ENCODE measurements at places on chromosomes 12 and 14.

GRCh38 chr12:124393831-124394230 lies 98.9 kb downstream of the RFLNA start:
- no peak for DNase-seq

GRCh38 chr12:10614056-10614370 lies 604 bp upstream of the MAGOHB start:
- DNase-seq = no peak

- DNase-seq = no peak
These were observed 241.5 kb downstream of the BCL11B start for GRCh38 chr14:99030454-99030853.

- DNase-seq = peak; percentile 67
These were observed at the start of gene MMP17 for GRCh38 chr12:131827961-131828534. TSS of gene MMP17 (plus strand) at chr12:131828393. CDS start at chr12:131828495, 102 bp downstream.

GRCh38 chr12:810671-811415 lies 58.5 kb downstream of the WNK1 start:
- no peak for DNase-seq

DNA sequence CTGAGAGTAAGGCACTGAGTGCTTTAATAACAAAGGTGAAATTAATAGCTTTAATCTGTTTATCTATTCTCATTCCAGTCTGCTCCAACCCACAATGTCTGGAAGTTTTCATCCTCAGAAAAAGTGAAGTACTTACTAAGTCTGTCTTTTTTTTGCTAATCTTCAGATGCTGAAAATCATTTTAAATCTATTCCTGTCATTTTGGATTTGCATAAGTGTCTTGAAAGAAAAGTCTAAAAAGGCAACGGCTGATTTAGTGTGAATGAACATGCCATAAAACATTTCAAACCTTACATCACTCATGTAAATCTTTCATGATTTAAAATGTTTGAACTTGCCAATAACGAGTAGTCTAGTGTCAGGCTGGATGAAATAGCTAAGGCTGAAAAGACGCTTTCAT lies 685.6 kb downstream of the RPS29 start:
- no peak for DNase-seq

- DNase-seq = no peak
These were observed 204.4 kb downstream of the SLC25A21 start for GRCh38 chr14:36967892-36968555.

DNA sequence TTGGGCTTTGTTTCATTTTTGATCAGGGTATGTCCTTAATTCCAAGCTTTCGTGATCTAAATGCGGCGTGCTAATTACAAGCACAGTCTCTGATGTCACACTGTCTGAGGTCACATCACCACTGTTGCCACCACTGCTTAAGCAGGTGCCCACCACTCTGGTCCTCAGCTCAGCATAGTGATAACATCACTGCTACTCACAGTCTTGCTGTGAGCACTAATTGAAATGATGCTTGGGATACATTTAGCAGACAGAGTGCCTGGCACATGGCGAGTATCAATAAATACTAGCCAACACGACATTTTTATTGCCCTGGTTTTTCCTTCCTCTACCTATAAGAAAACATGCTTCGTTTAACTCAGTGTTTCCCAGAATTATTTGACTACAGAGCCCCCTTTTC lies 7.9 kb downstream of the RILPL2 start:
- no peak for DNase-seq

DNA sequence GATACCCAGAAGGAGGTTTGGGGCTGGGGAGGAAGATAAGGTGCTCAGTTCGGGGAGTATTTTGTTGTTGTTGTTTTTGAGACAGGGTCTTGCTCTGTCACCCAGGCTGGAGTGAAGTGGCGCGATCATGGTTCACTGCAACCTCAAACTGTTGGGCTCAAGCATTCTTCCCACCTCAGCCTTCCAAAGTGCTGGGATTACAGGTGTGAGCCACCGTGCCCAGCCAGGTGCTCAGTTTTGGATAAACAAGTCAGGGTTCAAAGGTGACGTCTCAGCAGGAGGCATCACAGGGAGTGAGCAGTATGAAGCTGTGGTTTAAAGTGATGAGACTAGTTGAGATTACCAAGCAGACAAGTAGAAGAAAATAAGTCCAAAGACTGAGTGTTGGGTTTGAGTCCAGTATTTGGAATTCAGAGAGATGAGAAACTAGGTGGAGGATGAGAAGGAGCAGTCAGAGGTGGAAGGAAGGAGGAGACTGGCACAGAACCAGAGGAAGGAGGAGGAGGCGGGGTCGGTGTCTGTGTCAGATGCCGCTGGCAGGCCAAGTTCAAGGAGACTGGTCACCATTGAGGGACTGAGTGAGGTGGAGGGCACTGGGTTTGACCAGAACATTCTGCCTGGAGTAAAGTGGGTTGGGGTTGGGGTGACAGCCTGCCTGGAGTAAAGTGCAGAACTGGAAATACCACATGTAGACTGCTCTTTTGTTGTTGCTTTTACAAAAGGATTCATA lies 16.1 kb downstream of the SLC35E3 start:
- no peak for DNase-seq

DNA sequence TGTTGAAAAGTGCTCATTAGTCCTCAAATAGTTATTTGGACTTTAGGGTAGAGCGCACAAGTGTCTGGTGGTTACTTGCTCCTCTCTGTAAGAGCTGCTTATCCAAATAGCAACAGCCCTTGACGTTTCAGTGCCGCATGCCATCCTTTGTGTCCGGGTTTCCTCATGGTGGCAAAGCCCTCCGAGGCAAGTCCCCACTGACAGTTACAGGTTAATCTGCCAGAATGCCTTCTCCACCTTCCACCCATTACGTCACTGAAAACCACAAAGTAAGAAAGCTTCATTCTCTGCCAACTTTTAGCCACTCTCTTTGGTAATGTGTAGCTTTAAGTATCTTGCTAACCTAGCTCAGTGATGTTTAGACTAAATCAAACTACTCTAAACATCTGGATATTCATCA lies 78.6 kb downstream of the POLR3B start:
- no peak for DNase-seq

DNA sequence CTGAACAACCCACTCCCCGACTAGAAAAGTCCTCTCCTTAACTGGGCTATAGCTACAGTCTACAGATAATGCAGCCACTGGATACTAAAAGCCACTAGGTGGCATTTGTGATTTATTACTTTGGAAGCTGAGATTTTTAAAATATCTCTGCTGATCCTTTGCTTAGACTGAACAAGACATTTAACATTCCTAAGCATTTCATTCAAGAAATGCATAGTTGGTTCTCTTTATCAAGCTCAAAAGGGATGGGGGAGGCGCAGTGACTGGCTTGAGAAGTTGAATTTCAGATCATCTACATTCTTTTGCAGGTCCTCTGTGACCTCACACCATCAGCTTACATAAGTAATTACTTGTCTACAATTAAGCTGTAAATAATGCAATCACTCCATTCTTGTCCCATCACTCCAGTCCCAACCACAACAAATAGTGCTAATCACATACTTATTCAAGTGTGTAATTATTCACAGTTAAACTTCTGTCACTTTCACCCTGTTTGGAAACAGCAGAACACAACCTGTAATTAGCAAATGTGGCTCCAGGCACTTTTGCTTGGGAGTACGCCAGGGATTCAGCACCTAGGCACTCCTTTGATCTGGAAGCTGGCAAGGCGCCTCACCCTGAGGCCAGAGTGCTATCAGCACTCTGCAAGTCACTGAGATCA lies 203.6 kb downstream of the NOVA1 start:
- no peak for DNase-seq

DNA sequence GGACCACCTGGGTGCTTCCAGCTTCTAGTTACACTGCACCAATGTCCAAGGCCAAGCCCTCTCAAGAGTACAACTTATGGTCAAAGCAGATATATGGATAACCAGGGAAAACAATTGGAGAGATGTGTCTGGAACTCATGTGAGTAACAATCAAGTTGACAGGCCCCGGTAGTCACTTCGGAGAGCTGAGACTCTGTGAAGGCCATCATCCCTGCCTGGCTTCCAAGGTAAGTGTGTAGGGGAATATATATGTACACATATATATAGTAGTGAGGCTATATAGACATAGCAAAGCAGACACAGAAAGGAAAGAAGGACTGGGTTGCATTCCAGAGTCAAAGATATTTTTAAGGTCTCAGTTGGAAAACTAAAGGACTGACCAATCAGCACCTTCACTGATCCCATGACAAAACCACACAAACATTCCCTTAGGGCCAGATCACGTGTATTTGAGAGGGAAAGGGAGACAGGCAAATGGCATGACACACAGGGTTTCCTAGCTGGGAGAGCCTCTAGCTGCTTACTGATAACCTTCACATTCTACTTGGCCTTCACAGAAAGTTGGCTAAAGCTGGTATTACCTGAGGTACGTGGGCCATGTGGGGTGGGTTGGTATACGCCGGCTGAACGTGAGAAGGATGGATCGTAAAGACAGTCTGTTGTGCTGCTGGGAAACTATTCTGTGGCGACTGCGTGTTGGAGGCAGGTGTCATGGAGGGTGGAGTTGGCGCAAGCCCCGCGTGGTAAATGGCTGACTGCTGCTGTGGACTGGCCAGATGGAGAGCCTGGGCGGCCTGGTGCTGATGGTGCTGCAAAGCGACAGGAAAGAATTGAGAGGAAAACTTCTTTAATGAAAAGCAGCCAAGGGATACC lies 50.0 kb downstream of the SH2B3 start:
- DNase-seq = no peak
